ENCODE measurements at places on chromosomes 6 and 20. TPM values are rescaled to one million over a fixed set of nuclear protein-coding genes. Genes with fewer than 3 reads are reported as not detected.

- no peak for DNase-seq
Observed at GRCh38 chr6:149965194-149966020, 1.7 kb downstream of the ULBP1 start.

DNA sequence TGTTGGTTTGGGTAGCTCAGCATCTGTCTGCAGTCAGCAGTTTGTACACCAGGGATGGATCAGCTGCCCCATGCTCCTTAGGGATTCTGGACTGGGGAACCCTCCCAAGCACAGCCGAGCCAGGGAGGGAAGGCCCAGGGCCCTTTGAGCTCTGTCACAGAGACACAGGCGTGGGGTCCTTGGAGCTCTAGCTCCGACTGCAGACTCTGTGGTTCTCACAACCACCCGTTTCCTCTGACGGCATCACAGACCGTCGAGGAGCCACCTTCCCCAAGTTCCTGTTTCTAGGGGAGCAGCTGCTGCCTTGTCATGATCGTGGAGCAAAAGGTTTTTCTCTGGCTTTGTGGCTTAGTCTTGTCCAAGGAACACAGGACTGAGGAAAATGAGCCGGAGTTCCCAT is at the start of gene SLA2:
Gene SLA2 (minus strand): TSS at position 199 of the 400 bp plus-strand sequence. CDS start 4,861 bp downstream, outside the sequence.
- DNase-seq, result no peak

GRCh38 chr20:63686492-63687321 is 9.7 kb upstream of the TNFRSF6B start:
- no peak for DNase-seq

DNA sequence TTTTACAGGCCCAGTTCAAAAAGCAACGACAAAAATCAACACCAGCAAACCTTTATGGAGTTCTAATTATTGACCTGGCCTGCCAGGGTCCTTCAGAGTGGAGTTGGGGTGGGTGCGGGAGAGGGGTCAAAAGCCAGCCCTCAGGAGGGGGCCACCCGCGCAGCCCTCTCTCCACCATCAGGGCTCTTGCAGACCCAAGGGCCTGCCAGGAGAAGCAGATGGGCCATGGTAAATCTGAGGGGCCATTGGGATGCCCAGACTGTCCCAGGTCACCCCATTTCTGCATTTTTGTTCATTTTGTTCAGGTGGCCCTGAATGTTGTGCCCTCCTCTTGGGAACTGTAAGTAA is 88.4 kb downstream of the DHX35 start:
- no peak for DNase-seq

- DNase-seq, result no peak
Observed at GRCh38 chr6:16570946-16571345, 190.3 kb downstream of the ATXN1 start.

- DNase-seq, result no peak
Observed at GRCh38 chr20:2051946-2052345, 49.7 kb upstream of the STK35 start.

DNA sequence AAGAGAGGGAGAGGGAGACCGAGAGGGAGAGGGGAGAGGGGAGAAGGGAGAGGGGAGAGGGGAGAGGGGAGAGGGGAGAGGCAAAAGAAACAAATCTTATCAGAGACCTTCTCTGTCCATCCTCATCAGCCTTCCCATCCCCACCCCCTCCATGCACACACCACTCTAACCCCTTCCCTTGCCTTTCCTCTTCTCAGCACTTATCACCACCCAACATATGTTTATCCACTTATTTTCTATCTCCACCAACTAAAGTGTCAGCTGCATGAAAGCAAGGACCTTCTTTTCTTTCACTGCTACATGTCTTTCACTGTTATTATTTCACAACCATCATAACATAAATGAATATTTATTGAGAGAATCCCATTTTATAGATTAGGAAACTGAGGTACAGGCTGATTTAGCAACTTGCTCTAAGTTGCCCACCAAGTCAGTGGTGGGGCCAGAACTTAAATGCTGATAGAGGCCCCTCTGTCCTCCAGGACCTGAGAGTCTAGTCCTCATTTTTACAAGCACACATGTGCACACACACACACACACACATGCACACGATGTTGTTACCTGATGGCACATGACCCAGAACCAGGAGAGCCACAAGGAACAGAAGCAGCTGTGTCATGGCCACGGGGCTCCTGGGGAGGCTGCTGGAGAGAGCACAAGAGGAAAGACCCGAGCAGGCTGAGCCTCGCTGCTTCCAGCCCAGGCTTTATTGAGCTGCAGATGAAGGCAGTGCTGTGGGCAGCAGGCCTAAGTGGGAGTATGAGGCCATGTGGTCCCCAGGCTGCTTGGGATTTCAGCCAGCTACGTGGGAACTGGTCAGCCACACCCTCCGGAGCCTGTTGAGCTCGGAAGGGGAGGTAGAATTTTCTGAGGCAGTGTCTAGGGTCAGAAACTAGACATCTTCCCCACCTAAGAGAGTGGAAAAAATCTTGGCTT is 2.3 kb downstream of the DEFB124 start:
- no peak for DNase-seq

- no peak for DNase-seq
Observed at GRCh38 chr20:46999801-47000465, 105.3 kb downstream of the EYA2 start.

DNA sequence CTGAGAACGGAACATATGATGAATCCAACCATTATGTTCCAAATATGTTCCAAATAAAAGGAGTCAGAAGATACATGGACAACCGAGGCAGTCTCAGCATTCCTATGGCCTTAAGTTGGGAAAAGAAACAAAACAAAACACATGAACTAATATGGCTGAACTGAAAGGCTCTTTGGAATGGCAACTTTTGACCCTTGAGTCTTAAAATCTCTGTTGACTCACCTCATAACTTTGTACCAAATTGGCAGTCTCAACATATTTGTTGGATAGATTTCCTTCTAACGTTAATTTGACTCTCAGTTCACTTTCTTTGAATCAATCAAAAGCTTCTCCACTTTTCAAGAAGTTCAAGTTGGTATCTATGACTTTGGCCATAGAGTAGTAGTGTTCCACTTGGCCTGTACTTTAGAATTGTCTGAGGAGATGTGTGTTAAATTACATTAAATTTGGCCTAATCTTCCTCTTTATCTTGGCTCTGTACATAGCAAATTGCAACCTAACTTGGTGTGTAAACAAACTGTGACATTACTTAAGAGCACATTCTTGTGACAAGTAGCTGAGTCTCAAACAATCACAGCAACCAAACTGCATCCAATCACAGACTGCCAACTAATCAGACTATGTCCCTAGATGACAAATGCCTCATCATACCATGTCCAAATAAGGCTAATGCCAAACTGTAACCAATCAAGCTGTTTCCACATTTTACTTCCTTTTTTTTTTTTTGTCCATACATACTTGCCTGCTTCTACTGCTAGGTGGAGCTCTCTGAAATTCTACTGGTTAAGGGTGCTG is 208.8 kb downstream of the BMP2 start:
- DNase-seq, result no peak

GRCh38 chr20:32343439-32343838 is 14.7 kb upstream of the ASXL1 start:
- no peak for DNase-seq

DNA sequence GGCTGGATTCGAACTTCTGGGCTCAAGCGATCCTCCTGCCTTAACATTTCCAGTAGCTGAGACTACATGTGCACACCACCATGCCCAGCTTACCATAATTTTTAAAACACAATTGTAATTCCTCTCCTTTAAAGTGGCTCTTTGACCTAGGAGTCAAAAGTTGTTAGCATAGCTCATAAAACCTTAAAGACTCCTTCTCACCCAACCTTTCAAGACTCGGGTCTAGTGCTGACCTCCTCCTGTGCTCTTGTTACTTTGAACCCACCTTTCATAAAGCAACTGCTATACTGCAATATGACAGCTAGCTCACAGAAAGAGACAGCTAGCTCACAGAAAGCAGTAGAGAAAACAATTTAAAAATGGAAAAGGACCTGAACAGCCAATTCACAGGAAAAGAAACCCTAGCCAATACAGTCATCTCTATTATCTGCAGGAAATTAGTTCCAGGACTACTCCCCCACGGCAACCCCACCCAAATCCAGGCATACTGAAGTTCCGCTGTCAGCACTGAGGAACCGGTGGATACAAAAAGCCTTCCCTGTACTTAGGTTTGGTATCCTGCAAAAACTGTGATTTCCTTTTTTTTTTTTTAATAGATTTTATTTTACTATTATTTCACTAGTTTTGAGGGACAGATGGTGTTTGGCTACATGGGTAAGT is 20.3 kb downstream of the SSR1 start:
- no peak for DNase-seq

DNA sequence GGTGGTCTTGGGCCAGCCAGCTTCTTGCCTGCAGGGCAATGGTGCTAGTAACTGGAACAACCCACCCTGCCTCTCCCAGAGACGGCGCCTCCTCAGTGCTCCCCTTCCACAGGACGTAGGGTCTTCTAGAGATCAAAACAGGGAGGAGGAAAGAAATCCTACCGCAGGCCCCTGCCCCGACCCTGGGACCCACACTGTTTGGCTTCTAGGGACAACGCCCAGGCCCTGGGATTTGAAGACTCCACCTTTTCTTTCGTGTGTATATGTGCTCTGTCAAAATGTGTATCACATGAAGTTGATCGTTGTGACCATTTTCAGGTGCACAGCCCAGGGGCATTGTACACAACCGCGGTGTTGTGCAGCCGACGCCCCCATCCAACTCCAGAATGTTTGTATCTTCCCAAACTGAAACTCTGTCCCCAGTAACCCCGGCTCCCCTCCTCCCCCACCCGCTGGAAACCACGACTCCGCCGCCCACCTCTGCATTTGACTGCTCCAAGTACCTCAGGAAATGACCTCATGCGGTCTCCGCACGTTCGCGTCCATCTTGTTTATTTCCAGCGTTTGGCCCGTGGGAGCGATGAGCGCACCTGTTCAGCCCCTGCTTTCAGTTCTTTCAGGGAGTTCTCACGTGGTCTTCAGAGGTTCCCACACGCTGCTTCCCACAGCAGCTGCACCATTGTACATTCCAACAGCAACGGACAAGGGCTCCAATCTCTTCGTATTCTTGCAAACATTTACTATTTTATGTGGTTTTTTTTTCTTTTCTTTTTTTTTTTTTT is 3.4 kb upstream of the BHLHE23 start:
- DNase-seq, result no peak

GRCh38 chr20:63087872-63088680 is 81.3 kb upstream of the BHLHE23 start:
- no peak for DNase-seq

- no peak for DNase-seq
Observed at GRCh38 chr20:19435821-19436220, 223.4 kb downstream of the SLC24A3 start.

DNA sequence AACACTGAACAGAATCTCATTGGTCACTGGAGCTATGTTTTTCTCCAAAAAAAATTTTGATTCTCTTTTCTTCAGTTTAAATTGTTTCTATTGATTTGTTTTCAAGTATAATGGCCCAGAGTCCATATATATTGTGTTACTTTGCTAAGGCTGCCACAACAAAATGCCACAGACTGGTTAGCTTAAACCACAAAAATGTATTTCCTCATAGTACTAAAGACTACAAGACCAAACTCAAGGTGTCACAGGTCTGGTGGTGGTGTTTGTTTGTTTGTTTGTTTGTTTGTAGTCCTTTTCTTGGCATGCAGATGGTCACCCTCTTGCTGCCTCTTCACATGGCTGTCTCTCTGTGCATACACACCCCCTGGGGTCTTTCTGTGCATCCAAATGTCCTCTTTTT is 34.0 kb downstream of the BMP5 start:
- DNase-seq, result no peak

DNA sequence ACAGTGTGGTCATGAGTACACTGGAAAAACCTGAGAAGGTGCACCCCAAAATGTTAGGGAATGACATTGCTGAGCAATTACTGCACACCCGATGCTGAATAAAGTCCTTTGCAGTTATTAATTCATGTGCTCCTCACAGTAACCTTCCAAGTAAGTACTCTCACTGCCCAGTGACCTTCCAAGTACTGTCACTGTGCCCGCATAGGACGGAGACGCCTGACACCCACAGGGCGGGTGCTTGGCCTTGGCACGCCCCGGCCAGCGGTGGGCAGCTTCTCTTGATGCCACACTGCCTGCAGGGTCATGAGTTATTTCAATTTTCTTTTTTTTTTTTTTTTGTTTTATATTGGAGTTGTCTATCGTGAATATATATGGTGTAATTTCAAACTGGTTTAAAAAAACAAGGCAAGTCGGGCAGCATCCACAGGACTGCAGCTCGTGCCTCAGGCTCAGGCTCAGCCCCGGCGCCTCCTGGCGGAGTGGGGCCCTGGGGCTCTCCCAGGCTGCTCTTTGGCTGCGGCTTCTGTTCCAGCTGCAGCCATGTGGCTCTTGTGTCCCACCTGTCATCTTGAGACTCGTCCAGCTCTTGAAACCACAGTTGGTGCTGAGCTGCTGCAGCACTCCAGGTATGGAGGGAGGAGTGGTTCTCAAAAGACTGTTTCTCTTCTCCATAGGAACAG is 27.0 kb downstream of the PNLDC1 start:
- no peak for DNase-seq

DNA sequence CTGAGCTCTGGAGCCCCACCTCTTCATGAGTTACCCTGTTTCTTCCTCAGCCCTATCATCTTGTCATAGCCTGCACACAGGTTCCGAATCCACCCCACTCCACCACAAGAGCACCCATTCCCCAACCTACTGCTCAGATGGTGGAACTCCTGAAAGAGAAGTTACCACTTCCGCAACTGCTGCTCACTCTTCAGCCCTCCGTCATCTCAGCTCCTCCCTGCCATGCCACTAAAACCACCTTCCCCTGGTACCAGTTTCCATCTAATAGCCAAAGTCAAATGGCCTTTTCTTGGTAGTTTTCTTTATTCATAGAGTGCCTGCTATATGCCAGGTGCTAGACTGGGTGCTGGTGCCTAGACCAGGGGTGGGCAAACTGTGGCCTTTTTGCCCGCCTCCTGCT is 3.9 kb downstream of the RAB22A start:
- no peak for DNase-seq

CALHM5 gene
- 2.1 TPM for polyA plus RNA-seq

ACSS1 gene
- polyA plus RNA-seq, result 35.0 TPM
